ENCODE measurements at places on chromosomes 2 and 18. TPM values are rescaled to one million over a fixed set of nuclear protein-coding genes. Genes with fewer than 3 reads are reported as not detected.

GRCh38 chr2:84823788-84824187, 57.1 kb downstream of the TRABD2A start:
- no peak for DNase-seq

GRCh38 chr2:222525811-222526210, 101.5 kb downstream of the SGPP2 start:
- no peak for DNase-seq

GRCh38 chr18:4631239-4631638, 176.1 kb upstream of the DLGAP1 start:
- DNase-seq: no peak

GRCh38 chr2:153986488-153987229, 114.9 kb downstream of the GALNT13 start:
- DNase-seq: no peak

- DNase-seq: peak; percentile 49
These were observed 38.6 kb downstream of the SS18 start for GRCh38 chr18:26051843-26052242.

The POTEE gene
- total RNA-seq: 0.37 TPM

GRCh38 chr2:9944330-9944758, 7.1 kb upstream of the GRHL1 start:
- DNase-seq: no peak

The TBR1 gene
- total RNA-seq: not detected

GRCh38 chr2:207231967-207232366, 66.2 kb upstream of the KLF7 start:
- DNase-seq: no peak

GRCh38 chr18:32439241-32439640, 31.4 kb downstream of the GAREM1 start:
- DNase-seq: no peak

All from lung (tissue), 17 donors.